Omental fat pad (tissue), 4 donors: ENCODE measurements at places on chromosomes 16 and 17. TPM values are rescaled to one million over a fixed set of nuclear protein-coding genes. Genes with fewer than 3 reads are reported as not detected.
A peak's percentile ranks its signal among the peaks of the same experiment; 100 is the strongest.

TLCD2 gene
- total RNA-seq: 16.5 TPM

DNA sequence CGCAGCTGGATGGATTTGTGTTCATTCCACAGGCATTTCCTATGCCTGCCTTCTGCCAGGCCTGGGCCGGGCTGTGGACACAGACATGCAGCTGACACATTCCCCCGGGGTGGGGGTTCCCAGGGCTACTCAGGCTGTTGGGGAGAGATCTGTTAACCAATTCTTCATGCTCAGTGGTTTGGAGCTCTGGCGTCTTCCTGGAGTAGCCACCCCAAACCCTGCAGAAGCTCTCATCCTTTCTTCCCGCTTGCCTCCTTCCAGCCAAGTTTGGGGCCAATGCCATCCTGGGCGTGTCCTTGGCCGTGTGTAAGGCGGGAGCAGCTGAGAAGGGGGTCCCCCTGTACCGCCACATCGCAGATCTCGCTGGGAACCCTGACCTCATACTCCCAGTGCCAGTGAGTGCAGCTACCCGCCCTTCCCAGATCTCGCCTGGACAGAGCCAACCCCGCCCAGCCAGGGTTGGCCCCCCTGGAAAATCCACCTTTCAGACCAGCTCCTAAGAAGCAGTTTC, 2.6 kb downstream of the ENO3 start:
- DNase-seq: no peak

- no peak for DNase-seq
Observed at GRCh38 chr16:22141767-22142166, 20.5 kb upstream of the SDR42E2 start.

KAT8 gene
- 50.8 TPM for total RNA-seq

DNA sequence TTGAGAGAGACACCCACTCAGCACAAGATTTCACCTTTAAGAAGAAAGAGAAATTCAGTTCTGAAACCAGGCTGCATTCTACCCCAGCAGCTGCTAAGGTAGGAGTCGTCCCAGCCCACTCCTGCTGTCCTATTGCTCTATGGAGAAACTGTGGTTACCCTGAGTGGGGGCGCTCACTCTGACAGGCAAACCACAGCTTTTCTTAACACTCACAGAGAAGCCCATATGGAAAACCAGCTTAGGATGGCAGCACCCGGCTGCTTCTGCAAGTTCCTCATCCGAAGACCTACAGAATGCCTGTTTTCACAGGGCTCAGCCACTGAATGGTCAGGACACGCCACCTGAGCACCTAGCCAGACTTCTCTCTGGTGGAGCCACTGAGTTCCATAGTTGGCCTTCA, 7.5 kb downstream of the ATP5PD start:
- no peak for DNase-seq

- DNase-seq: peak; percentile 60
Observed at GRCh38 chr17:1736348-1737281, 6.1 kb upstream of the SERPINF2 start.

DNA sequence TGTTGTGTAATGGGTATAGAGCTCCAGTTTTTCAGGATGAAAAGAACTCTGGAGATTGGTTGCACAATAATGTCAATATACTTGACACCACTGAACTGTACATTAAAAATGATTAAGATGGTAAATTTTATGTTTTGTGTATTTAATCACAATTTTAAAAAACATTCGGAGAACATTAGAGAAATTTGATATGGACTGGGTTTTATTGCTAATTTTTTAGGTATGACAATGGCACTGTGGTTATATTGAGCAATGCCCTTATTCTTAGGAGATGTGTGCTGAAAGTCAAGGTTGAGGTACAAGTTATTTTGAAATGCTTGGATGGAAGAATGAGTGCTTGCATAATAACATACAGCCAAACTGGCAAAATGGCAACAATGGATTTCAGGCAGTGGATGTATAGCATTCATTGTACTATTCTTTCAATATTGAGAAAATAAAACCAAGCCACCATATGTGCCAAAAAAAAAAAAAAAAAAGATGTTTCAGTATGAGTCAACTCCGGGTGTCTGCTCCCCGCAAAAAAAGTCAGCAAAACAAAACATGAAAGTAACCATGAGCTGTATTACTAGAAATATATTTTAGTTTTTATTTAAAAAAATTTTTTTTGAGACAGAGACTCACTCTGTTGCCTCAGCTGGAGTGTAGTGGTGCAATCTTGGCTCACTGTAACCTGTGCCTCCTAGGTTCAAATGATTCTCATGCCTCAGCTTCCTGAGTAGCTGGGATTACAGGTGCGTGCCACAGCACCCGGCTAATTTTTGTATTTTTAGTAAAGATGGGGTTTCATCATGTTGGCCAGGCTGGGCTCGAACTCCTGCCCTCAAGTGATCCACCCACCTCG, 19.8 kb downstream of the HOXB1 start:
- no peak for DNase-seq

- peak; percentile 54 for DNase-seq
Observed at GRCh38 chr17:39001703-39002637, 34.8 kb upstream of the FBXO47 start.

CCL14 gene
- 29.0 TPM for total RNA-seq

DNA sequence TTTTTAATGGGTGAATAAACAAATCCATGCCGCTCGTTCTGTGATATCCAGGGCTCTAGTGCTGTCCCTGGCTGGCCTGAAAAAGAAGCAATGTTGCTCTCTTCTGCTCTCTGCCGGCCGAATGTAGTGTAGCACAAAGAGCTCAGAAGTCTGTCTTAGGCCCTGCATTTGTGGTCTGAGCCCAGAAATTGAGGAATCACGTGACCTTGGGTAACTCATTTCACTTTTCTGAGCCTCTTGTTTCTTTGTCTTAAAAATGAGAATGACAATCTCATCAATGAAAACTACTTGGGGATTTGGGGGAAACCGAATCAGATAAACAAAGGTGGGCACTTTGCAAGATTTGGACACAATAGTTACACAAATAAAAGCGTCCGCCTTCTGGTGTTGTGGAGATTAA, 381.6 kb upstream of the ASIC2 start:
- peak; percentile 50 for DNase-seq

SPATA22 gene
- 1.8 TPM for total RNA-seq

DNA sequence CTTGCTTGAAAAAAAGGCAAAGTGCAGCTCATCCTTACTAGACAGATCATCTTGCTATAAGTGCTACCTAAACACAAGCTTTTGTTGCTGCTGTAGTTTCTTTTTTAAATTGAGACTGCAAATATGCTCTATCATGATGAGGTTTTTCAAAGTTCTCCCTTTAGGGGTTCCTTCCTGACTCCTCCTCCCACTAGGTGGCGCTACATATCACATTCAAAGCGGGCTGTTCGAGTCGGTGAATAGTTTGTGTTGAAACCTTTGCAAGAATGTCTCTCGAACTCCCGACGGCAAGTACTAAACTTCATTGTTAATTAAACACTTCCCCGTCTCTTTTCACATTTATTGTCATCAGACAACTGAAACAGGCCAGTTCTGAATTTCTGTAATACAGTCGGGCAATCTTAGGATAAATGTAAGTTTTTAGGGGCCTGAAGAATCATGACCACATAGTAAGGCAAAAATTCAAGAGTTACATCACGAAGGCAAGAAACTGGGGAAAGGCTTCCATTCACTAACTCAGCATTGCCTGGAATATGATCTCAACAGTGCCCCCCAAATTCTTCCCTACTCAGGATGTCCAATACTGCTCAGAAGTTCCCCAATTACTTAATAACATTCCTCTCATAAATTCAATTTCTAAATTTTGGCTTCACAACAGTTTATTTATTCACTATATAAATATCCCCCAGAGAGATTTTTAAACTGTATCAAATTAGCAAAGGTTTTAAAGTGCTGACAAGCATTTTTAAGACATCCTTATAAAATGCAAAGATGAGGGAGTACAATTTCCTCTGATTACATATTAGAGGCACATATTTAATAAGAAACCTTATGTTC, 6.7 kb downstream of the HS3ST3A1 start:
- peak; percentile 96 for DNase-seq

IGF2BP1 gene
- 0.16 TPM for total RNA-seq

DNA sequence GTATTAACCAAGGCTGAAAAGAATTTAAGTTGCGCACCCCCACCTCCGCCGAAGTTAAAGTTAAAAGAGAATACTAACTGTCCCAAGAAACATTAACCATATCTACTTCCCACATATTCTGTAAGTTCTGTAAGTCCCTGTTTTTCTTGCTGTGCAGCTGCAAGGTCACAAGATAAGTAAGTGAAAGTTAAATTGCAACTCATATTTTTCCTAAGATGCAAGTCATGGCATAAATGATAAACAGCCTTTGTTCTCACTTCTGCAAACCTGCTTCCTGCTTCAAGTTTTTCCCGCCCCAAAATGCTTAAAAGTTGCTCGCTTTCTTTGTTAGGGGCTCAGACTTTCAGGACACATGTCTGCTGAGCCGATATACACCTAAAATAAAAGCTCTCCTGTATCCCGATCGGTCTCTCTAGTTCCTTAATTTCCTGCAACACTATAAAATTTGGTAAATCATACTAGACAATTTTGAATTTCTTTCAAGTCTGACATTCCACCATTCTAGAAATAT, 32.6 kb upstream of the ABCA9 start:
- no peak for DNase-seq

GRCh38 chr17:78628547-78629435, 51.6 kb upstream of the DNAH17 start:
- no peak for DNase-seq

DNA sequence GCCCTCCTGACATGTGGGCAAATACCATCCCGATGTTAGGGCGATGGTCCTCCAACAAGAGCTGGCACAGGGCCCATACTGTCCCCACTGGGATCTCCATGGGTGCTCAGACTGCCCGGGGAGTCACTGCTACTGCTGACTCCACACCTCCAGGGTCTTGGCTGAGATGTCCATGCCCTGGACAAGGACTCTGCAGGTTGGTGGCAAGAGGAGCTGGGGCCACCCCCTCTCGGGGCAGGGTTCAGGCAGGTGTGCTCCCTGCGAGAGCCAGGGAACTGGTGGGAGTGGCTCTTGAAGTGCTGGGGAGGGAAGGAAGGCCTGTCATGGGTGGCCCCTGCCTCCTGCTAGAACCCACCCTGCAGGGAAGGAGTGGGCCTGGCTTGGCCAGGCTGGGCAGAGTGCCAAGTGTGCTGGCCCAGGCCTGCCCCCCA, 6.4 kb downstream of the CASKIN2 start:
- DNase-seq: no peak

DNA sequence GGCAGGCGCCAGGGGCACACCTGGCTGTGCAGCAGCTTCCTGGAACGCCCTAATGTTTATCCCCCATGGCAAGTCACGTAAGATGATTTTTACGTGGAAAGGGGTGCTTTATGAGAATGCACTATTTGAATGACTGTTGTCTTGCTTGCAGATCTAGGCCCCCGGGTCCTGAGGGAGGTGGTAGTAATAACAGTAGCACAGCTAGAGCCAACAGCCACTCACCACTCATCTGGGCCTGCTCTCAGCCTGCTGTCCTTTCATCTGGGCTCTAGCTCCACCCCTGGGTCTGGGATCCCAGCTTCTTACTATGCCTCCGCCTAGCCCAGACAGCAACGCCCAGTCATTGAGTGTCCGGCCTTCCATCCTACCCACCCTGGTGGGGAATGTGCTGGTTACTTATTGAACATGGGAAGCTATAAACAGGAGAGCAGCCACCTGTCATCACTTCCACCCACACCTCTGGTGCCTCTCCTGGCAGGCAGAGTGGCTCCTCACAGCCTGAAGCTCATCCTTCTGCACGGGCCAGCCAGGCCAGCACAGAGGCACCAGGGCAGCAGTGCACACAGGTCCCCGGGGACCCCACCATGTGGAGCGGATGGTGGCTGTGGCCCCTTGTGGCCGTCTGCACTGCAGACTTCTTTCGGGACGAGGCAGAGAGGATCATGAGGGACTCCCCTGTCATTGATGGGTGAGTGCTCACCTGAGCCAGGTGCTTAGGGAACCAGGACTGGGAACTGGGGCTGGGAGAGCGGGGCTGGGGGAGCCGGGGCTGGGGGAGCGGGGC, 16.6 kb downstream of the DPEP1 start:
- no peak for DNase-seq

NAE1 gene
- total RNA-seq: 36.4 TPM

DNA sequence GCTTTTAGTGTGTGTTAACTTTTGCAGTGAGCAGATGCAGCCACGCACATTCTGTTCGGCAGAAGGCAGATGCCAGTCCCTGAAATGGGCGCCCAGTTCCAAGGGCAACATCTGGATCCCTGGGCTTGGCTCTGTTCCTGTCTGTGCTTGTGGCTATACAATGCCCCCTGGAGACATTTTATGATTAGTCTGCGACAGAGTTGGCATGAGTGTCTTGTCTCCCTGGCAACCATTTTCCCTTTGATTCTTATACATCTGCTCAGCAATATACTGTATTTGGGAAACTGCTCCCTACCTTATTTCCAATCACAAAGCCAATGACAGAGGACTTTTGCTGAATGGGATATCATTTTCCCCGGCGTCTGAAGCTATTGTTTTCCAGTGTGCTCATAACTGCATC, 1629.5 kb upstream of the GOT2 start:
- DNase-seq: no peak

PROCA1 gene
- total RNA-seq: 1.7 TPM

- DNase-seq: no peak
Observed at GRCh38 chr16:12737563-12737962, 66.1 kb downstream of the CPPED1 start.

DNA sequence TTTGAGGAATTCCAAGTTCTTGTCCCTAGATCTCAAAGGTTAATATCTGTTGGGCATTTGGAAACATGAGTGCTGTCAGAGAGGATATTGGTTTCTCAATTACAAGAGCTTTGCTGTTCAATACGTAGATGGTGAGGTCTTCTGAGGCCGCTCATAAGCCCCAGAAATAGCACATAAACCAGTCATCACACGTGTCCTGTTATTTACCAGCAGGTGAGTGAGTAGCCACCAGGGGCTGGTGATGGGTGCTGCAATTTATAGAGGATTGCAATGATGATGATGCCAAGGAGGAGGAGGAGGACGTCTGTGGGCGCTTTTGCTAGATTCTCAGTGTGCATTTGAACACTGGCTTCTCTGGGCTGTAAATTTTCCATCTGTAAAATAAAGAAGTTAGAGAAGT, 89.0 kb downstream of the SALL1 start:
- DNase-seq: no peak

- DNase-seq: no peak
Observed at GRCh38 chr17:74156878-74157277, 46.6 kb upstream of the RPL38 start.

GRCh38 chr16:50282955-50283631, 16.7 kb downstream of the ADCY7 start:
- no peak for DNase-seq

SHCBP1 gene
- 0.84 TPM for total RNA-seq

GRCh38 chr17:40779181-40779909, 3.0 kb downstream of the KRT27 start:
- DNase-seq: no peak

- DNase-seq: no peak
Observed at GRCh38 chr17:48011405-48012150, 26.0 kb downstream of the COPZ2 start.

JUP gene
- 84.5 TPM for total RNA-seq

NPW gene
- total RNA-seq: 0.48 TPM
